ENCODE measurements at places on chromosomes 3 and 15.

GRCh38 chr15:72722071-72722696 lies 36.2 kb downstream of the BBS4 start:
- DNase-seq: peak; percentile 28

GRCh38 chr3:66427951-66428474 lies 72.8 kb downstream of the LRIG1 start:
- DNase-seq: no peak

- no peak for DNase-seq
Observed at GRCh38 chr3:157549498-157549897, 46.3 kb upstream of the VEPH1 start.

GRCh38 chr3:128262457-128262856 lies 109.2 kb downstream of the EEFSEC start:
- DNase-seq: no peak

- DNase-seq: no peak
Observed at GRCh38 chr3:116037954-116038911, 407.1 kb downstream of the LSAMP start.

DNA sequence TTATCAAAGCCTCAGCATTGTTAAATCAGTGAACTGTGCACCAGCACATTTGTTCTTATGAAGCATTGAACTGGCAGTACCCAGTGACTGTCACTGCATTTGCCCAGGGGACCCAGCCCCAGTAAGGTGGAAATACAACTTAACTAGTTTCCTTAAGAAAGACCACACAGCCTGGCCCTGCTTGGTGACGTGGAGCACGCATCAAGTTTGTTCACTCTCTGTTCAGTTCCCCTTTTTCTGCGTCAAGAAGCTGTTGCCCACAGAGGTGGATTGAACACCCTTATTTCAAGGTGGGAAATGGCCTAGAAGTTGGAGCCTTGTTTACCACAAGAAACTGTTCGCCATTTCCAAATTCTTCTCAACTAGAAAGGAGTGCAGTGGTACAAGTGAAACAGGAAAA lies 69.9 kb upstream of the AGBL1 start:
- DNase-seq: no peak

DNA sequence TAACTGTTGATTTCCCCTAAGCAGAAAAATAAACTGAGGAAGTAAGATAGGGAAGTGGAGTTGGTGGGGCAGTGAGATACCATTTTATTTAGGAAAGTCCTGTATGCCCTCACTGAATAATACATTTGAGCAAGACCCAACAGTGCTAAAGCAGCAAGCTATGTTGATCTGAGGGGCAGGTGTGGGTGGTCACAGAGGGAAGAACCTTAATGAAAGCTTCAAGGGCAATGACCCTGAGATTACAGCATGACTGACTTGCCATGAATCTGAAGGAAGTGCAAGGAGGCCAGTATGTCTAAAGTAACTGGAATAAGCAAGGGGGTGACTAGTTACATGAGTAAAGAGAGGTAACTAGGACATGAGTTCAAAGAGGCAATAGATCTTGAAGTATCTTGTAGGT lies 159.5 kb downstream of the CD47 start:
- DNase-seq: no peak

- no peak for DNase-seq
Observed at GRCh38 chr3:28575746-28576613, 227.4 kb upstream of the AZI2 start.

GRCh38 chr3:45165497-45166283 lies 19.5 kb upstream of the CDCP1 start:
- no peak for DNase-seq

DNA sequence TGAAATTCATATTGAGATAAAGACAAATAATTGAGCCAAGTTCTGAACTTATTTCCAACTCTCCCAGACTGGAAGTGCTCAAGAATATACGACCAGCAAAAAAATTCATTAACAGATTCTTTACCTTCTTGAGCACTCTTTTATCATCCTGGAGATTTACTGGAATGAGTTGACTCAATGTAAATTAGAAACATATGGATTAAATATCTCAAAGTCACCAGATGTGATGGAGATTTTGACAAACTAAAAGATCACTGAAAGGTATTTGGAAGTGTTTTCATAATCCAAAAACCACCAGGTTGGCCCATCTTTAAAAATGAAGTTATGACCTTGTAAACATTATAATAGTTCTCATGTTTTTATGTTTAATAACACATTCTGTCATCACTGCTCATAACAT lies 433.2 kb upstream of the RASGRP1 start:
- DNase-seq: peak; percentile 87

DNA sequence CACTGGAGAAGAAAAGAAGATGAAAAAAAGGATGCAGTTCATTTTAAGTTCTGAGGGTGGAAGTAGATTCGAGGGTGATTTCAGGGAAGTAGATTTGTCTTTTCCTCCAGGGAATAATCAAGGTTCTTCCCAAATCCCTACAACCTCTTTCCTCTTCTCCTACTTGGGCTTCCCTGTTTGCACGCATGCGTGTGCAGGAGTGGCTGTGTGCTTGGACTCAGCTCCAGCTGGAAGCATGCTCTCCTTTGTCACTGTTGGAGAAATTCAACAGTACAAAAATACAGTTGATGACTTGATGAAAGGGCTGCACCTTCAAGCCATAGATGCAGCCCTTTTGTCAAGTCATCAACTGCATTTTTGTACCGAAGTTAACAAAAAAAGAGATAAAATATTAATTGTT lies 3.8 kb downstream of the OR5K2 start:
- DNase-seq: no peak

GRCh38 chr3:3074551-3075257 lies 35.5 kb downstream of the IL5RA start:
- DNase-seq: no peak

DNA sequence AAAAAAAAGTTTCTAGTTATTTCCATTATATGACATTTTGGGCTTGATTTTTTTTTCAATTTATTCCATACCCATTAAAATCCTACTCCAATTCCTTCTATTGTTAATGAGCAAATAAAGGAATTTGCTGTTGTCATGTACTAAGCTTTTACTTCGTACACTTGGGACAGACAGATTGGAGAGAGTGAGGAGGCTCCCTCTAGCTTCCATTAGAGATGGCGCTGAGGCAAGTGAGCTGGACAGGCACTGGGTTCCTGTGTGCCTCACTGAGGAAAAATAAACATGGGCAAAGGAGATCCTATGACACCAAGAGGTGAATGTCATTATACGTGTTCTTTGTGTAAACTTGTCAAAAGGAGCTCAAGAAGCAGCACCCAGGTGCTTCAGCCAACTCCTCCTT lies 441.1 kb upstream of the MDFIC2 start:
- no peak for DNase-seq

GRCh38 chr3:101195951-101196713 lies 124.2 kb downstream of the IMPG2 start:
- no peak for DNase-seq

- DNase-seq: no peak
Observed at GRCh38 chr15:88839146-88839545, 35.9 kb downstream of the ACAN start.

DNA sequence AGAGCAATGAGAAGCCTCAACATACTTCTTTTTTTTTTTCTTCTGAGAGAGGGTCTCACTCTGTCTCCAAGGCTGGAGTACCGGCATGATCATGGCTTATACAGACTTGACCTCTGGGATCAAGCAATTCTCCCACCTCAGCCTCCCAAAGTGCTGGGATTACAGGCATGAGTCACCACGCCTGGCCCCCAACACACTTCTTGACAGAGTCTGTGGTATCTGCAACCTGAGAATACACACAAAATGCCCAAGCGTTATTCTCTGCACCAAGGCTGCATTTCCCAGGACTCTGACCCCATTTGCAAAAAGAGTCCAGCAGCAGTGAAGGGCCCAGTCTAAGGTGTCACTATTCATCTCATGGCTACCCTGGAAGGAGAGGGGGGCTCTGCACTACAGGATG lies 42.7 kb upstream of the BLM start:
- DNase-seq: no peak

- no peak for DNase-seq
Observed at GRCh38 chr3:42080453-42080872, 10.7 kb upstream of the TRAK1 start.

- no peak for DNase-seq
Observed at GRCh38 chr3:140224307-140224706, 289.3 kb downstream of the CLSTN2 start.

DNA sequence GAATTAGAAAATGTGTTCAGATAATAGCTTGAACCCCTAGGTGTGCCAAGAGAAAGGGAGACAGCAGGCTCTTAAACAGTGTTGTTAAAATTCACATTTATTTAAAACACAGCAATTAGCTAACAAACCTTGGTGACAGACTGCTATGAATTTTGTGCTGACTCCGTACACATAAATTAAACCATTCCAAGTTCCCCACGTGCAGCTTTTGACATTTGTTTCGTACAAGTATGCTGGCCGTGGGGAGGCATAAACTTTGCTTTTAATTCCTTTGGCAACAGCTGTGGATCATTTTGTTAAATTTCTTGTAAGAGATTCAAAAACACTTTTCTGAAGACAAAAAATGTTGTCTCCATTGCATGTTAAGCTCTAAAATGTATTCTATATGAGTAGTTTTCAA lies 465.3 kb downstream of the FGF12 start:
- no peak for DNase-seq

DNA sequence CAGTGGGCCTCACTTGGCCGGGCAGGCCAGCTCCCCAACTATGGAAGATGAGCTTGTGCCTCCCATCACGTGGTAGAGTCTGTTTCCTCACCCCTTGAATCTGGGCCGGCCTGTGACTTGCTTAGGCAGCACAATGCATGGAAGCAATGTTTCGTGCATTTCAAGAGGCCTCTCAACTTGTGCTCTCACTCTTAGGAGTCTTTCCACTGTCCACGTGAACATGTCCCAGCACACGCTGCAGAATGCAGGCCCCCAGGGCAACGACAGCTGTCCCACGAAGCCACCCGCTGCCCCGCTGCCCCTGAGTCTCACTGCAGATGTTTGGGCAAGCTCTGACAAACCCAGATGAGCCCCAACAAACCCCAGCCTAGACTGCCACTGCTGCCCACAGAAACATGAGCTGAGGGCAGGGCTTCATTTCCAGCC lies 27.2 kb upstream of the SLC41A3 start:
- DNase-seq: no peak

DNA sequence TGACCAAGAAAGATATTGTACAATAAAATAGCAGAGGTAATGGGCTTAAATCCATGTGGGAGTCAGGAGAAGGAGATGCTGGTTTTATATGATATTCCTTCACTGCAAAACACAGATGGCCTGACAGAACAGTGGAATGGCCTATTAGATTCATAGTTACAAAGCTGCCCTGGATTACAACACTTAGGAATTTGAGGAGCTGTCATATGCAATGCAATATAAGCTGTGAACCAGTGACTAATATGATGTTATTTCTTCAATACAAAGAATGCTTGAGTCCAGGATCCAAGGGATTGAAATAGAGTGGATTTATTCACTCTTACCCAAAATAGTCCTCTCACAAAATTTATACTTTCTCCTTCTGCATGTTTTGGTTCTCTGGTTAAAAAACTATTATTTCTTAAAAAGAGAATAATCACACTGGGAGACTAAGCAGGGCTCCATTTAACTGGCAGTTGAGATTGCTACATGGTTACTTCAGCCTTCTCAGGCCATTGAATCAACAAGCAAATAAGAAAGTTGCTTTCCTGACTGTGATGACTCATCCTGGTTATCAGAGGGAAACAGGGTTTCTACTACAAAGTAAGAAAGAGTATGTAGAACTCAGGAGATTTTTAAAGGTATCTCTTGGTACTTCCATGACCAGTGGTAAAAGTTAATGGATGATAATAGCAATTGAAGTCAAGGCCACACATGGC lies 79.8 kb upstream of the ZPLD1 start:
- DNase-seq: peak; percentile 2

GRCh38 chr3:59444294-59444671 lies 394.5 kb upstream of the CFAP20DC start:
- no peak for DNase-seq

- no peak for DNase-seq
Observed at GRCh38 chr3:127151251-127151564, 41.7 kb upstream of the PRR23E start.

DNA sequence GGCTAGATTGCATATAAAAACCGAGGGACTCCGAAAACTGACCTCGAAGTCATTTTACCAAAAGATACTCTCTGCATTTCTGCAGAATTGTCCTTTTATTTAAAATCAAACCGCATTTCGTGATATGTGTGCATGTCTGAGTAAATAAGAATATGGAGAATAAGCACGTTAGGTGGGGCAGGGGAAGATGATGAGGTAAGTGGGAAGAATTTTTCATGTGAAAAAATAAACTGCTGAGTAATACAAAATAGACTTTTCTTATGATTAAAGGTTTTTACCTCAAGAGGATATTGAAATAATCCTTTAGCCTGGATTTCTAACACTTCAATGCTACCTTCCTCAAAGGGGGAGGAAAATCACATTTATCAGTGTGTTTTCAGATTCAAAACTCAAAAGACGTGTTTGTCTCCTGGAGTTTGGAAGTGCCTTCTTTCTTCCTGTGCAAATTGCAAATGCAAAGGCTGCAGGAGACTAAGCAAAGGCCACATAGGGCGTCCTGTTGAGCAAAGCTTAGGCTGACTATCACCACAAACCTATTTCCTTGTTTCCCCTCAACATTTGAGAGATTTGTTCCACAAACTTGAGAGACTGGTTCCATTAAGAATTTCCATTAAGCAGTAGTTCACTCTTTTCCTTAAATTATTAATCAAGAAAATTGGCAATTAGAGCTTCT lies 813.5 kb downstream of the MCTP2 start:
- no peak for DNase-seq

GRCh38 chr15:75649848-75650247 lies 2.1 kb downstream of the SNX33 start:
- no peak for DNase-seq

DNA sequence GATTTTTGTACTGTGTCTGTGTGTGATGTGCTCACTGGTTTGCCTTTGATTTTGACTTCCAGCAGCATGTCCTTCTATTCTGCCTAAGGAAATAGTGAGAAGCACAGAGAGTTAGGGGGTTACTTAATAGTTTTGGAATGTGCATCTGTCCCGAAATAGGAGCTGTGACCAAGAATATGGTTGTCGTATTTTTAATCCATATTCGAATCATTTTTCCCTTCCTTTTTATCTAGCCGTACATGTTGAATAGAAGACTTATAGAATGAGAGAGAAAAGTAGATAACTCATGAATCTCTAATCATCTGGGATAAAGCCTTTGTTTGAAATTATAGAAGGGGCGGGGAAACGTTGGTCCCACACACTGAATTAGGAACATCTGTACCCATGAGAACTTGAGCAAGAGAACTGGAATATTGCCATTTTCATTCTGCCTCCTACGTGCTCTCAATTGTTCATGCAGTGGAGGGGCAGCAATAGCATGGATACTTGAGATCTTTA lies 23.6 kb downstream of the CRTC3 start:
- peak; percentile 90 for DNase-seq

Data from fibroblast of skin of left biceps (primary cell).